ENCODE measurements at places on chromosomes 2 and 18. TPM values are rescaled to one million over a fixed set of nuclear protein-coding genes. Genes with fewer than 3 reads are reported as not detected.

- no peak for DNase-seq
Measured at GRCh38 chr18:47775961-47776360, 154.5 kb downstream of the SMAD2 start.

GRCh38 chr2:211205836-211206235 is 649.4 kb downstream of the CPS1 start:
- DNase-seq, result no peak

DNA sequence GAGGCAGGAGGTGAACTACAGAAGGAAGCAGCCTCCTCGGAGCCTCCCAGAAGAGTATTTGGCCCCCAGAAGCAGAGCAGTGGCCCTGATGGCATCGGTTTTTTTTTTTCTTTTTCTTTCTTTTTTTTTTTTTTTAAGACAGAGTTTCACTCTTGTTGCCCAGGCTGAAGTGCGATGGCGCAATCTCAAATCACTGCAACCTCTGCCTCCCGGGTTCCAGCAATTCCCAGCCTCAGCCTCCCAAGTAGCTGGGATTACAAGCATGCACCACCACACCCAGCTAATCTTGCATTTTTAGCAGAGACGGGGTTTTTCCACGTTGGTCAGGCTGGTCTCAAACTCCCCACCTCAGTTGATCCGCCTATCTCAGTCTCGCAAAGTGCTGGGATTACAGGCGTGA is 34.8 kb upstream of the NCKAP5 start:
- DNase-seq, result no peak

- no peak for DNase-seq
Measured at GRCh38 chr2:60706021-60706420, 50.0 kb upstream of the PAPOLG start.

DNA sequence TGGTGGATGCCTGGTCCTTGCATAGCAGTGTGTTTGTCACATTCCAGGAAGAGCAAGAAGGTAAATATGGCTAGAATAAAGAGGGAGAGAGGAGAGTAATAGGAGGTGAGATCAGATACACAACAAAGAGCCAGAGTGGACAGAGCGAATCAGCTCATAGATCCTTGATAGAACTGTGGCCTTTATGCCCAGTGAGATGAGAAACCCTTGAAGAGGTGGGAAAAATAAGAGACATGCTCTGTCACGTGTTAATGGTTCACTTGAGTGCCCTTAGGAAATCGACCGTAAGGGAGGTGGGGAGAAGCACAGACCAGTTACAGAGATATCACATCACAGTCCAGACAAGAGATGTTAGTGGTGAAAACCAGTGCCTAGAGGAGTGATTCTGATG is 84.7 kb upstream of the RAB27B start:
- no peak for DNase-seq

The CD207 gene
- polyA plus RNA-seq, result 0.19 TPM

The IL1R2 gene
- not detected for polyA plus RNA-seq

Data from forelimb muscle (tissue), 1 donor.